CD4-positive, alpha-beta T cell treated with Interleukin-4 for 4 hours (primary cell): ENCODE measurements at places on chromosomes 3 and 15.

- DNase-seq = no peak
Observed at GRCh38 chr3:27557411-27557810, 73.2 kb upstream of the SLC4A7 start.

DNA sequence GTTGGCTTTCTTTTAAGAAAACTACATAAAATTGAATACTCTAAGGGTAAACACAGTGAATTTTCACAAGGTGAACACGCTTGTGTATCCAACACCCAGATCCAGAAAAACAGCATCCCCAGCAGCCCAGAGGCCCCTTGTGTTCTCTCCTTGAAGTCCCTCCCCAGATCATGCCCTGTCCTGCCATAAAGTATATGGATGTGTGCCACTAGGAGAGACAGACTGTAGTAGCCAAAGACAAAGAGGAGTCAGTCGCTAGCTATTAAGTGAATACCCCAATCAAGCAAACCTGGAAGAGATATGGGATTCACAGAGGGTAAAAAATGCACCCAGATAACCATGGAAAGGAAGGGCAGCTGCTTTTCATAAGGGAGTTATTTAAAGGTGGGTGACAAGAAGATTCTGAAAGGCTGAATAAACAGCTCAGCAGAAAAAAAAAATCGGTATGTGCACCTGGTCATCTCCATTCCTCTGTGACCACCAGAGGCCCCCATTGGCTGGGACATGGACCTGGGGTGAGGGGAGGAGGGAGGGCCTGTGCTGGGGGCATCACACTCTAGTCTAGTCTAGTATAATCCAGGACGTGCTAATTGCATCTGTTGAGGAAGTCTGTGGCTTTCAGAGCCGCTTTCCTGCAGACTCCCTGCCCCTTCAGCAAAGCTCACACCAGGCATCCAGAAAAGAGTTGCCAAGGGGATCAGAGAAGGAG, 167.3 kb upstream of the NDN start:
- no peak for DNase-seq

DNA sequence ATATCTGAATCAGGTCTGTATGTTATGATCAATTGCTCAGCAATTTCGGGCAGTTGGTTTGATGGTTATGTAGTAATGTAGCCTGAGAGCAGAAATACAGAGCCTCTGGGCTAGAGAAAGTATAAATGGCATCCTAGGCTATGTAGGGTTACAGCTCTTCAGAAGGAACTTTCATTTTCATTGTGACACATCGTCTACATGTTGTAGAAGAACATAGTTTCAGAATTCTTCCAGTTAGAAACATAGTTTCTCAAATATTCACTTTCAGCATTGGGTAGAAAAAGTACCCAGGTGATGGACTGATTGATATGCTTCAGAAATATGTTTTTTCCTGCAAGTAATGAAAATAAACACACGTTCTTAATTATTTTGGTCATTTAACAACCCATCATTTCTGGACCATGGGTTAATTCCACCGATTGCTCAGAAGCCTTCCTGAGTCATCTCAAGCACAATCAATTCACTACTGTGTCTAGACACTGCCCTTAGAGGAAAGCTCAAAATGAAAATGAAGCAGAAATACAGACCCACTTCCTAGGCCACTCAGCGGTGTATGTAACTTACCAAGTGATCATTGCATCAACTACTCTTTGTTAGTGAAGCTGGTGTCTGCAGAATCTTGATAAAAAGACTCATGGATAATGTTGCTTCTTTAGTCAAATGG, 88.8 kb upstream of the TSEN2 start:
- DNase-seq = no peak

DNA sequence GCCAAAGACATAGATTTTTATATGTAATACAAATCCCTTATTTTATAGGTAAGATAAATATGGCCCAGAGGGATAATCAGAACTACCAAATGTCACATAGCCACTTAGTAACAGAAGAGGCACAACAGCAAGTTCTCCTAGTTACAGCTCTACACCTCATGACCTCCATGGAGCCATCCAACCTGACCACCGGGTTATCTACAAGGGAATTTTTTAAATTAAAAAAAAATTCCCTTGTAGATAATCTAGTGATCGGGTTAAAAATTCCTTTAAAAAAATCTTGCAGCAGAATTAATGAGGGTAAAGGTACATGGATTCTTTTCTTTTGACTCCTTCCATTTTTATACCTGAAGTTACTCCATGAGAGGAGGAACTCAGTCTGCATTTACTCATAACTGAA, 365.2 kb upstream of the WNT5A start:
- no peak for DNase-seq
